Subcutaneous preadipocyte (primary cell): ENCODE measurements at places on chromosomes 3 and 15. TPM values are rescaled to one million over a fixed set of nuclear protein-coding genes. Genes with fewer than 3 reads are reported as not detected.

The OR5H1 gene
- total RNA-seq, result not detected in 2 replicates

The LRRC57 gene
- 9.6 and 14.1 TPM in 2 replicates for total RNA-seq

The GPR15 gene
- total RNA-seq, result not detected in 2 replicates

The GOLGA6L9 gene
- 0.37 and 0.59 TPM in 2 replicates for total RNA-seq

The IL17RE gene
- total RNA-seq, result 10.3 and 13.9 TPM in 2 replicates

The IL17RB gene
- under 0.01 TPM in 1 of 2 replicates, not detected in the other for total RNA-seq

The ITPKA gene
- 1.1 and 3.1 TPM in 2 replicates for total RNA-seq

The ALPK3 gene
- total RNA-seq, result under 0.01 and 0.20 TPM in 2 replicates

The SLC15A2 gene
- total RNA-seq, result under 0.01 TPM in 1 of 2 replicates, not detected in the other

The NR1I2 gene
- 0.20 TPM in 1 of 2 replicates, not detected in the other for total RNA-seq

The DOCK3 gene
- under 0.01 and 0.20 TPM in 2 replicates for total RNA-seq

The MELTF gene
- total RNA-seq, result 4.5 and 7.3 TPM in 2 replicates

The POC1A gene
- 9.9 and 11.9 TPM in 2 replicates for total RNA-seq

The MINDY2 gene
- 14.7 and 30.9 TPM in 2 replicates for total RNA-seq

The COL6A5 gene
- total RNA-seq, result not detected in 2 replicates

The ECE2 gene
- total RNA-seq, result not detected in 2 replicates

The SPSB4 gene
- total RNA-seq, result not detected in 2 replicates

The TTC23 gene
- total RNA-seq, result 19.4 and 20.6 TPM in 2 replicates

The SAMD7 gene
- not detected in 2 replicates for total RNA-seq

The ILDR1 gene
- not detected in 2 replicates for total RNA-seq

The ACOX2 gene
- 13.1 and 28.7 TPM in 2 replicates for total RNA-seq

The PXK gene
- 40.1 and 40.4 TPM in 2 replicates for total RNA-seq

The TEX264 gene
- total RNA-seq, result 35.0 and 46.3 TPM in 2 replicates

The NPAP1 gene
- not detected in 2 replicates for total RNA-seq

The TM6SF1 gene
- total RNA-seq, result 0.20 TPM in 1 of 2 replicates, not detected in the other

The ABCC5 gene
- 13.6 and 16.4 TPM in 2 replicates for total RNA-seq

The CCDC13 gene
- total RNA-seq, result 1.4 and 2.2 TPM in 2 replicates

The MCTP2 gene
- total RNA-seq, result 1.5 and 3.5 TPM in 2 replicates

The SH2D7 gene
- total RNA-seq, result not detected in 2 replicates

The GOLGA8J gene
- not detected in 2 replicates for total RNA-seq

The GREM1 gene
- total RNA-seq, result 0.37 and 2.2 TPM in 2 replicates

The MUC13 gene
- not detected in 2 replicates for total RNA-seq

The SLC22A14 gene
- 0.20 and 1.5 TPM in 2 replicates for total RNA-seq

The GHSR gene
- not detected in 2 replicates for total RNA-seq

The IMPG2 gene
- under 0.01 and 0.20 TPM in 2 replicates for total RNA-seq

The FBXW12 gene
- total RNA-seq, result 0.20 TPM in 1 of 2 replicates, not detected in the other

The CNTN3 gene
- total RNA-seq, result 0.78 and 2.2 TPM in 2 replicates

The TRIM42 gene
- not detected in 2 replicates for total RNA-seq

The DNAH12 gene
- total RNA-seq, result under 0.01 TPM in 1 of 2 replicates, not detected in the other

The SGO1 gene
- 7.0 and 12.5 TPM in 2 replicates for total RNA-seq

The GPR171 gene
- not detected in 2 replicates for total RNA-seq

The CD200 gene
- not detected in 2 replicates for total RNA-seq

The TGM5 gene
- total RNA-seq, result not detected in 2 replicates
